Upper lobe of left lung (tissue), 6 donors: ENCODE measurements at places on chromosomes 3 and 15.
A peak's percentile ranks its signal among the peaks of the same experiment; 100 is the strongest.

DNA sequence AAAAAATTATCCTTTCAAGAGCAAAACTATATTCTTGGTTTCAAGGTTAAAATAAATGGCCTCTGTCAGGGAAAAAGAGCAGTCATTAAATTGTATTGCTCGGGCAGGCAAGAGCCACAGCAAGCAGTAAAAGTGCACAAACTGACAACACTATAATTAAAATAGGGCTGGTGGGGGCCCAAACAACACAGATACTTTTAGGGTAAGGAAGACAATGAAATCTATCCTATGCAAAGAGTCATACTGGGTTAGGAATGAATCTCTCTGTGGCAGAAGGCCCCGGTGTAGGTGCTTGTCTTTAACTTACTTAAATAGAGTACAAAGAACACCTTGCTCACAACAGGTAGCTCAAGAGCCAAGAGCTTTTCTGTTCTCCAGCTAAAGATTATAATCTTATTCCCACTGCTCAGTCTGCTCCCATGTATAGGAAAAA, 94.7 kb downstream of the DLG1 start:
- DNase-seq = no peak

- no peak for DNase-seq
Measured at GRCh38 chr15:66008940-66009562, 139.8 kb downstream of the RAB11A start.

- DNase-seq = no peak
Measured at GRCh38 chr3:162082516-162082915, 585.9 kb downstream of the OTOL1 start.

GRCh38 chr3:117626577-117626976, 917.0 kb downstream of the TUSC7 start:
- DNase-seq = no peak

DNA sequence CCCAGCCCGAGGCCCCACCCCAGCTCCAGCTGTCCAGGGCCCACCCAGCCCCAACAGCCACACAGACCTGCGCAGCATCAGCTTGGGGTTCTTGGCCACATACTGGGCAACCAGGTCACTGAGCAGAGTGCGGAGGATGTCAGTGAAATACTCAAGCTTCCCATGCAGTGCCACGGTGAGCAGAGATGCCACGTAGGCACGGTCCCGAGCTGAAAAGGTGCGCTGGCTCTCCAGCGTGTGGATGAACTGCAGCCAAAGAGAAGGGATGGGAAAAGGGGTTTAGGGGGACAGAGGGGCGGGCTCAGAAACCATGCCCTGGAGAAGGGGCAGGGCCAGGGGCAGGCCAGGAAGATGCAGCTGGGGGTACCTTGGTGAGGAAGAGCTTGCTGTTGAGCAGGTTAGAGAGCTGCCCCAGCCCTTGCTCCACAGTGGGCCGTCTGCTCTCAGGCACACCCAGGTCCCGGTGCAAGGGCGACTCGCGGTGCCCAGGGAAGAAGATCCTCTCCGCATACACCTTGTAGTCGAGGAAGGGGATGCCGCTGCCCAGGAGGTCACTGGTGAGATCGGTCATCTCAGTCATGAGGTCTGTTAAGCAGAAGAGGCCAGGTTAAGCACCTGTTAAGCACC, 17.4 kb downstream of the PLXNB1 start:
- DNase-seq = no peak

DNA sequence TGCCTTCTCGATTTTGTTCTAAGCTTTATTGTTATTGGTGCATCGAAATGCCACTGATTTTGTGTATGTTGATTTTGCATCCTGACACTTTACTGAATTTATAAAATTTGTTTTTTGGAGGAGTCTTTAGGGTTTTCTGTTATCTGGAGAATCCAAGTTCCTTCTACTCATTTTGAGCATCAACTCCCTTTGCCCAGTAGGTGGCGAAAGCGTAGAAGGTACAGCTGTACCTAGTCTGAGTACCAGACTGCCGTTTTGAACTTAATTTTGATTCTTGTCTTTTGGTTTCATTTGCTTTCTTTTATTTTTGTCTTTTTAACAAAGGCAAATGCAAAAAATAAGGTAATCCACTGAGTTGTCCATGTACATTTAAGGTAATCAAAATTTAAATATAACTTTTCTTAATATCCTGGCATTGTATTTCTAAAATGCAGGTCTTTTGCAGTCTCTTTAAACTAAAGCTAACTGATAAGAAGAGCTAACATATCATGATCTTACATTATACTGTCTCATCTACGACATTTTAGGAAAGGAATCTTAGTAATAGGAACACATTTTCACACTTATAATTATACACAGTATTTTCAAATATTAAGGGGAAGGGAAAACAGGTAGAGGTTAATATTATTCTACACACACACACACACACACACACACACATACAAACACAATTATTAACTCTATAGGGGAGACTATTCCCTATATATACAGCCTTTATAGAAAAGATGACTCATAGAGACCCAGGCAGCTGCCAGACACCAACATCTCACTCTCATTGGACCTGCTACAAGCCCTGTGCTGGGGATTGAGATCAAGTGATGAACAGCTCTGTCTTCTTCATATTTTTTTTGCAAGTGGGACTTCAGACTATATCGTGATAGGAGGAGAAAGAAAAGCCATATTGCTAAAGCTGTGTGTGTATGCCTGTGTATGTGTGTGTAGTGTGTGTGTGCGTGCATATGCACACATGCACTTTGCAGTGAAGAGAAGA, 71.8 kb downstream of the SYNPR start:
- DNase-seq = peak; percentile 53

GRCh38 chr3:12522721-12523120, 22.6 kb downstream of the MKRN2OS start:
- DNase-seq = peak; percentile 74

GRCh38 chr15:71683411-71684274, 126.7 kb upstream of the NR2E3 start:
- no peak for DNase-seq

DNA sequence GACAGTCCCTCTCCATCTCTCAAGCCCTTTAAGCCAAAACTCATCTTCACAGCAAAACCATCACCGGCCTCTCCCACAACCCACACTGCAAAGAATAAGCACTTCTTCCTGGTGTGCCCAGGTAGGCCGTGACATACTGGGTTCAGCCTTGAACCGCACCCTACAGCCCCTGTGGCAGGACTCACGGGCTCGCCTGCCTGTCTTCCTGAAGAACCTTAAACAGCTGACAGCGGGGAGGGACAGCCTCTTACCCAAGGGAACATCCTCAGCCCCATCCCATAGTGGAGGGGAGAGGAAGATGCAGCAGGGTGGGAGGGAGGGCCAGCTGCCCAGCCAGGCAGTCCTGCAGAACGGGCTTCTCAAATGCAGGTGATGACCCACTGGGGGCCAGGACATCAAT, 40.2 kb downstream of the TBC1D2B start:
- DNase-seq = no peak

DNA sequence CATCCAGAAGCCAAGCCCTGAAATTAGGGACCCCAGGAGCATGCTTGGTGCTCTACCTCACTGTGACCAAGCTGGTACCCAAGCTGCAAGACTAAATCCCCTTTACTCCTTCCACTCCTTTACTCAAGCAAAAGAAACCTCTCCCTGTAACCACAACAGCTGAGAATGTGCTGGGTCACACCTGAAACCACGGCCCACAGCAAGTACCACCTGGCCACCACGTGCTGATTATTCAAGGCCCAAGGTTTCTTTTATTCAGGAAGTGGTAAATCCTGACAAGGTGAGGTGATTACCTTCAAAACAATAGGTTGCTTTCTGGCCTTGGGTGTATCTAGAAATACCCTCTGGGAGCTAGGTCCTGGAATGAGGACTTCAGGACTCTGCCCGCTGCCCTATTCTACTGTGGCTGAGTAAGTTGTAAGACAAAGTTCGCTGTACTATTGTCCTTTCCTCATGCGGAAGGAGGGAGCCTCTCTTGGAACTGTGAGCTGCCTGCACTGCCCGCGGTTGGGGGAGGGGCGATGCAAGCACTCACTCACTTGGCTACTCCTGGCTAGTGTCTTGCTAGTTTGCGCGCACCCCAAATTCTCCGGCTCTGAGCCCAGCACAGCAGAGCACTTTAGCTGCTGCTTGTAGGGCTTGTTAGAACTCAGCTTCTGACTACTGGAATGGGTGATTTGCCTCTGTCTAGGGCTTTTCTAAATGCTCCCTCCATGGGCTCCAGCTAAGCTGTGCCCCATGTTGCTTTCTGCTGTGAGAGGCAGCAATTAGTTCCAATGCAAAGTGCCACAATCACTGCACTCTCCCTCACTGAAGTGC, 487.1 kb upstream of the CNTN3 start:
- DNase-seq = no peak

- DNase-seq = no peak
Measured at GRCh38 chr3:100060685-100061484, 53.4 kb downstream of the FILIP1L start.
